Endothelial cell of umbilical vein (primary cell): ENCODE measurements at places on chromosomes 1 and 21. TPM values are rescaled to one million over a fixed set of nuclear protein-coding genes. Genes with fewer than 3 reads are reported as not detected.

The DCLRE1B gene
- total RNA-seq = 10.7 and 10.8 TPM in 2 replicates

The ABCA4 gene
- total RNA-seq = 4.9 and 5.0 TPM in 2 replicates

The FMO5 gene
- total RNA-seq = 0.60 and 1.3 TPM in 2 replicates

The TNN gene
- not detected in 2 replicates for total RNA-seq

The SLC6A9 gene
- total RNA-seq = 1.3 and 1.5 TPM in 2 replicates

The DNM3 gene
- total RNA-seq = 2.5 and 3.6 TPM in 2 replicates

The TSPAN1 gene
- total RNA-seq = 0.37 and 0.88 TPM in 2 replicates

The NCMAP gene
- total RNA-seq = not detected in 2 replicates

The OR6N1 gene
- total RNA-seq = not detected in 2 replicates

The CD101 gene
- 0.30 and 0.97 TPM in 2 replicates for total RNA-seq
